ENCODE measurements at places on chromosomes 3 and 15. TPM values are rescaled to one million over a fixed set of nuclear protein-coding genes. Genes with fewer than 3 reads are reported as not detected.
A peak's percentile ranks its signal among the peaks of the same experiment; 100 is the strongest.

- H3K27me3 ChIP-seq, result no peaks in the 10 kb centered on the region
- no peak for DNase-seq
- H3K4me3 ChIP-seq, result no peak overlapping the region
These were observed 230.4 kb downstream of the PLCL2 start for GRCh38 chr3:17115186-17115585.

DNA sequence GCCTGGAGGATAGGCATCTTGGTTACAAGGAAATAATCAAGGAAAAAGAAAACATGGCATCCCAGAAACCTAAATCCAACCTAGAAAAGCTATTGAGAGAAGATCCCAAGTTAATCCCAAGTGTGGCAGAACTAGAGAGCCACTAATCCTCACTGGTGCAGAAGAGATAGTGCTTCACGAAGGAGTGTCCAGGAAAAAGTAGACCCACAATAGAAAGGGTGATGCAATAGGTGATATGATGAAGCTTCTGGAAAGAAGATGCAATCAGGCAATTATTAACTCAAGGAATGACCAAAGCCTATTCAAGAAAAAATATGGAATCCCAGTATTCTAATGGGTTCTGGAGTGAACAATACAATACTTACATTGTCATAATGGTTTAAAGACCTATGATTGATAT lies 95.2 kb downstream of the AQP9 start:
- no peak overlapping the region for H3K27ac ChIP-seq
- no peak overlapping the region for H3K4me3 ChIP-seq
- H3K4me1 ChIP-seq, result peaks cover 11% of the 10 kb centered on the region
- no peaks in the 10 kb centered on the region for H3K36me3 ChIP-seq
- no peak for DNase-seq

The TMEM89 gene
- not detected for total RNA-seq

DNA sequence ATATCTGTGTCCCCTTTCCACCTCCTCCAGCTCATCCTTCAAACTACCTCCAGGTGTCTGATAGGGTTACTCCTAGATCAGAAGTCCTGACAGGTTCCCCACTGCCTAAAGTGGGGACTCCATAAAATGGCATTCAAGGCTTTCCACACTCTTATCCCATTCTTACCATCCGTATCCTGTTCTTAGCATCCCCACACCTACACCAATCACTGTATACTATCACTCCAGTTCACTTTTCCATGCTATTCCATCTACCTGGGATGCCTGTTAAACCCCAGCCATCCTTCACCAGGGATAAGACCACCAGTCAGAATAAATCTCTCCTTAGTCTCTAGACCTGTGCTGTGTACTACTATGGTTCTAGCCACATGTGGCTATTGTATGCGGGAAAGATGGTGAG lies 19.1 kb downstream of the SSR3 start:
- peaks cover 3% of the 10 kb centered on the region for H3K36me3 ChIP-seq
- no peak overlapping the region for H3K4me3 ChIP-seq
- DNase-seq, result no peak
- H3K27ac ChIP-seq, result peak overlapping the region; percentile 81
- peaks cover 26% of the 10 kb centered on the region for H3K4me1 ChIP-seq

GRCh38 chr15:75732809-75733451 lies 20.3 kb upstream of the CSPG4 start:
- peaks cover 9% of the 10 kb centered on the region for H3K4me1 ChIP-seq
- no peaks in the 10 kb centered on the region for H3K27me3 ChIP-seq
- DNase-seq, result peak; percentile 90
- H3K27ac ChIP-seq, result no peak overlapping the region
- no peak overlapping the region for H3K4me3 ChIP-seq
- H3K36me3 ChIP-seq, result no peaks in the 10 kb centered on the region

- no peaks in the 10 kb centered on the region for H3K4me1 ChIP-seq
- H3K27me3 ChIP-seq, result no peaks in the 10 kb centered on the region
- no peak overlapping the region for H3K27ac ChIP-seq
- H3K4me3 ChIP-seq, result no peak overlapping the region
- DNase-seq, result no peak
These were observed 296.6 kb downstream of the TIGIT start for GRCh38 chr3:114590309-114591047.

- no peaks in the 10 kb centered on the region for H3K27me3 ChIP-seq
- no peaks in the 10 kb centered on the region for H3K4me1 ChIP-seq
- H3K4me3 ChIP-seq, result no peak overlapping the region
- no peak for DNase-seq
- H3K36me3 ChIP-seq, result no peaks in the 10 kb centered on the region
These were observed 33.5 kb upstream of the SPATA12 start for GRCh38 chr3:57026944-57027343.

The EPHB3 gene
- total RNA-seq, result 1.4 TPM

DNA sequence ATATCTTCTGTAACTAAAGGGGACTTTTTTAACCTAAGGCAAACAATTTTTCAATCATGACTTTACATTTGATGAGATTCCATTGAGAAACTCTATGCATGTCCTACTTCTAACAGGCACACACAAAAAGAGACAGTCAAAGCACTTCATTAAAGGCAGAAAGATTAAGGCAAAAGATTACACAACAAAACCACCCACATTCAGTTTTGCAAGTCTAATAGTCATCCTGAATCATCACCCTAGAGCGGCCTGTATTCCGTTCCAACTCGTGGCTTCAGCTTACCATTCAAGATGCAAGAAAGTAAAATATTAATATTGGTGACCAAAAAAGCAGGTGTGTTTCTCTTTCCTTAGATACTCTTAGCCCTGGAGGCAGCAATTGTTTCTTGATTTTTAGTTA lies 205.9 kb downstream of the P3H2 start:
- no peak overlapping the region for H3K27ac ChIP-seq
- H3K27me3 ChIP-seq, result no peaks in the 10 kb centered on the region
- H3K4me3 ChIP-seq, result no peak overlapping the region
- DNase-seq, result no peak
- H3K4me1 ChIP-seq, result no peaks in the 10 kb centered on the region

The ARMC8 gene
- total RNA-seq, result 47.3 TPM

DNA sequence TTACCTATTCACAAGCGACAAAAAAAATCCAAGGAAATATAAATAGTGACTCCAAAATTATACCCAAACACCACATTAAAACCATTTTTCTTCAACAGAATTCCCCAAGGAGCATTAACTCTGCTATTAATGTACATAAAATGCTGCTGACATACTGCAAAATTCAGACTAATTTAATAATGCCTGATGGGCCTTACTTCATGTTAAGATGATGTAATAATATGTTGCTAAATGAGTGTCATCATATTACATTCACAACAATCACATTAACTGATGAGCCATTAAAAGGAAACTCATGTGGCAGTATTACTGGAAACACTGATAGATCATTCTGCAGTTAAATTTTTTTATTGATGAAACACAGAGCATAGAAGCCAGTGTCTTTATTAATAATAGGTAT lies 204.9 kb upstream of the CGNL1 start:
- H3K27me3 ChIP-seq, result no peaks in the 10 kb centered on the region
- no peak overlapping the region for H3K4me3 ChIP-seq
- no peaks in the 10 kb centered on the region for H3K4me1 ChIP-seq

The ISL2 gene
- 0.44 TPM for total RNA-seq

- H3K27ac ChIP-seq, result no peak overlapping the region
- H3K4me3 ChIP-seq, result no peak overlapping the region
- H3K36me3 ChIP-seq, result no peaks in the 10 kb centered on the region
- H3K4me1 ChIP-seq, result no peaks in the 10 kb centered on the region
- no peak for DNase-seq
- H3K27me3 ChIP-seq, result no peaks in the 10 kb centered on the region
These were observed 11.2 kb upstream of the TBC1D5 start for GRCh38 chr3:17753632-17753992.

Data from kidney (tissue), 22 donors.